HS-27A (cell line): ENCODE measurements at places on chromosomes 12 and 14.

GRCh38 chr14:30153717-30154116 lies 226.1 kb upstream of the PRKD1 start:
- no peak for DNase-seq

GRCh38 chr12:41663598-41664265 lies 475.6 kb downstream of the PDZRN4 start:
- no peak for DNase-seq

- DNase-seq: no peak
Observed at GRCh38 chr12:18863769-18864500, 126.0 kb downstream of the CAPZA3 start.

- no peak for DNase-seq
Observed at GRCh38 chr14:90451443-90451842, 54.6 kb downstream of the CALM1 start.

- DNase-seq: no peak
Observed at GRCh38 chr12:49568442-49569162, 660 bp upstream of the MCRS1 start.

- no peak for DNase-seq
Observed at GRCh38 chr12:68981516-68981915, 48.5 kb upstream of the CPM start.

DNA sequence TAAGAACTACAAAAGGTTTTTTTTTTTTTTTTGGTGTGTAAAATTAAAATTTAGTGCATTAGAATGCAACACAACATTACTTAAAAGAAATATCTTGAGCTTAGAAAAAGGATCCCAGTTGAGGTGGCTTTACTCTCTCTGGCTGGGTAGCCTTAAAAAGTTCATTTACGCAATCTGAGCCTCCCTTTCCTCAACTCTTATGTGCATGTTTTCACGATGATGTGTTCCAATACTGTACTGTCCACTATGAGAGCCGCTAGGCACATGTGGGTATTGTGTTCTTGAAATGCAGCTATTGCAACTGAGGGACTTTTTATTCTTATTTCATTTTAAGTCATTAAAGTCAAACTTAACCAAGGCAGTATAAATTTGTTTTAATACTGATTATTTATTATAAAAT lies 460.9 kb upstream of the SYT1 start:
- DNase-seq: peak; percentile 58

DNA sequence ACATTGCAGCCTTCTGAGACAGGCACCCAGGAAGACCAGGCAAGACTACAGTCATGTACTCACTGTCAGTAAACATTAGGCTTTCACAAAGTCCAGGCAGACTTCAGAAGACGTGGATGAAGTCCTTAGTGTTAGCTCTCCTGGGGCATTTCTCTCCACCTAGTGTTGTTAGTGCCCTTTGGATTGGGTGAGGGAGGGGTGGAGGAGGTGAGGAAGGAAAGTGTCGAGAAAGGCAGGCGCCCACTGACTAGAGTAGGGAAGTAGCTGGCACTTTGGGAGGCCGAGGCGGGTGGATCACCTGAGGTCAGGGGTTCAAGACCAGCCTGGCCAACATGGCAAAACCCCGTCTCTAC lies 20.2 kb downstream of the TMEM229B start:
- DNase-seq: no peak

DNA sequence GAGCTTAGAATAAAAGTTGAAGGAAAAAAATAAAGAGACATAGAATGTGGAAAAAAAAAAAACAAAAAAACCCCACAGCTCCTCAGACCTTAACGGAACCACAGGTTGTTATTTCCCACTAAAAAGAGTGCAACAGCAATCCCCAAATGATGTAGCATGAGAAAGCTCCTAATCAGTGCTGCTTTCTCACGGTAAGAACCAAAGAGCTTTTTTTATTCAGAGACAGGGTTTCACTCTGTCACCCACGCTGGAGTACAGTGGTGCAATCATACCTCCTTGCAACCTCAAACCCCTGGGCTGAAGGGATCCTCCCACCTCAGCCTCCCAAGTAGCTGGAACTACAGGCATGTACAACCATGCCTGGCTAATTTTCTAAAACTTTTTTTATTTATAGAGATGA lies 13.3 kb downstream of the NDUFA12 start:
- DNase-seq: no peak

DNA sequence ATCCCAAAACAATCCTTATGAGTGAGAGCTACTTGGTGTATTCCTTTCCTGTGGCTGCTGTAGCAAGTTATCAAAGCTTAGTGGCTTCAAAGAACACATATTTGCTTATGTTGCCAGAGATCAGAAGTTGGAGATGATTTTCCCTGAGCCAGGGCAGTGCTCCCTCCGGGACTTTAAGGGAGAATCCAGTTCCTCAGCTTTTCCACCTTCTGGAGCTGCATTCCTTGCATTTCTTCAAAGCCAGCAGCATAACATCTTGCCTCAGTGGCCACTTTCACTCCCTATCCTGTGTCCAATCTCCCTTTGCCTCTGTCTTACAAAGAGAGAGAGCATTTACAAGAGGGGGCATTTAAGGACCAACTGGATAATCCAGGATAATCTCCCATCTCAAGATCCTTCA lies 33.7 kb downstream of the P2RX7 start:
- DNase-seq: no peak

GRCh38 chr12:106646472-106646871 lies 63.7 kb downstream of the RFX4 start:
- no peak for DNase-seq

DNA sequence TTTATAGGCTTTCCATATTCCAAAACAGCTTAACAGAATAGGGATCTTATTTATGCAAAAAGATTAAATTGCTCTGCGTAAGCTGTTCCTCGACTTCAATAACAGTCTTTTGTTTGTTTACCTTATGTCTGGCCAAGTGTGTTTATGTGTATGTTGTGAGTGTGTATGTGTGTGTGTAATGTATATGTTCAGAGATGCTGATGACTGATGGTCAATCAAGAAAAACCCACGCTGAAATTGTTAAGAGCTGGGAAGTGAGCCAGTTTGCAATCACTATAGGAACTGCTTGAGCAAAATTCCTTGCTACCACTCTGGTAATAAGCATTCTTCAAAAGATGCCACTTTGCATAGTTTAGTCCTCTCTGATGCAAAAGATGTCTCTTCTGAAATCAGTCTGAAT lies 59.6 kb downstream of the PRKD1 start:
- no peak for DNase-seq

- no peak for DNase-seq
Observed at GRCh38 chr12:88665071-88665470, 84.8 kb upstream of the KITLG start.

- DNase-seq: no peak
Observed at GRCh38 chr14:61646366-61647116, 48.8 kb upstream of the HIF1A start.

GRCh38 chr12:32301216-32301615 lies 98.1 kb upstream of the FGD4 start:
- no peak for DNase-seq
